ENCODE measurements at places on chromosomes 3 and 15. TPM values are rescaled to one million over a fixed set of nuclear protein-coding genes. Genes with fewer than 3 reads are reported as not detected.

The GABRR3 gene
- not detected for total RNA-seq

The NRROS gene
- total RNA-seq: 1.0 TPM

The ADGRG7 gene
- total RNA-seq: not detected

The ARGFX gene
- not detected for total RNA-seq

The GNB4 gene
- total RNA-seq: 91.0 TPM

The GOLGA6L7 gene
- not detected for total RNA-seq

The PAK6 gene
- 0.13 TPM for total RNA-seq

The GHSR gene
- not detected for total RNA-seq

The XRN1 gene
- total RNA-seq: 50.7 TPM

The FBLN2 gene
- total RNA-seq: 133 TPM

The CCDC39 gene
- not detected for total RNA-seq

The PLSCR2 gene
- total RNA-seq: not detected

The LMAN1L gene
- total RNA-seq: not detected

The TCAIM gene
- total RNA-seq: 27.2 TPM

The STRIT1 gene
- total RNA-seq: not detected

The OCA2 gene
- not detected for total RNA-seq

The DNAH12 gene
- 0.13 TPM for total RNA-seq

The KCNMB3 gene
- total RNA-seq: 0.76 TPM

The CHRM5 gene
- total RNA-seq: not detected

The PPP1R14D gene
- not detected for total RNA-seq

The ITIH3 gene
- total RNA-seq: 2.5 TPM

The AP3S2 gene
- 52.9 TPM for total RNA-seq

The RASGRP1 gene
- total RNA-seq: 5.1 TPM

The ZMAT3 gene
- 57.7 TPM for total RNA-seq

The CYP8B1 gene
- not detected for total RNA-seq

The NR2C2 gene
- 32.8 TPM for total RNA-seq
